Keratinocyte (primary cell): ENCODE measurements at places on chromosomes 13 and 19. TPM values are rescaled to one million over a fixed set of nuclear protein-coding genes. Genes with fewer than 3 reads are reported as not detected.

DNA sequence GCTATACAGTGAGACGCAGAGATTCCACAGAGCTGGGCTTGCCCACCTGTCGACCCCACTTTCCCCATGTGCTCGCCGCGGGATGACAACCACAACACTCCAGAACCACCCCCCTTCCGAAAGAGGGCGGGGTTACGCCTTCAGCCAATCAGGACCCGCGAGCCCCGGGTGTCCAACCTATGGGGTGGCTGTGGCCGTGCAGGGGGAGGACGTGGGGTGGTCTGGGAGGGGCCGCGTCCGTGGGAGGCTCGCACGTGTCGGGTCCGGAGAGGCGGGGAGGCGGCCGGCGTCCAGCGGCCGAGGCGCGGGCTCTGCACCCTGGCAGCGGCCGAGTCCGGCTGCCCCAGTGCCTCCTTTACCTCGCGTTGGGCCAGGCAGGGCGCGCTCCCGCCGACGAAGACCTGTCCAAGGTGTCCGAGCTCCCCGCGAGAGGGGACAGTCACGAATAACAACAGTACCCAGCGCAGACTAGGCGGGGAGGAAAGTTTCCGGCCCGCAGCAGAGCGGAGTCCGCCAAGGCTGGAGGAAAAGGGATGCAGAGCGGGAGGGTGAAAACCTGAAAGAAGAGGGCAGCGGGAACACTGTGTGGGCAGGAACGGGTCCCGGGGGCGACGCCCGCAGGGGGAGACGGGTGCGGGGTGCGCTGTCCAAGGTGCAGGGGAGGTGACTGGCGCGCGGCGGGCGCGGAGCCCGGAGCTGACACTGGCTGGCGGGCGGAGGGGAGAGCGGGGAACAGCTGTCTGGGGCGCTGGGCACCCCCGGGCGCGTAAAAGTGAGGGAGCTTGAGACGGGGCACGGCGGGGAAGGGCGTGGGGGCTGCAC, 911 bp downstream of the ENOX1 start:
- no peak for DNase-seq
- no peak overlapping the region for H3K27ac ChIP-seq
- H3K4me3 ChIP-seq = peak overlapping the region; percentile 74
- H3K36me3 ChIP-seq = no peaks in the 10 kb centered on the region

- no peak for DNase-seq
- H3K27ac ChIP-seq = peak overlapping the region; percentile 88
- peaks cover 8% of the 10 kb centered on the region for H3K36me3 ChIP-seq
Measured at GRCh38 chr19:51905206-51905605, 389 bp upstream of the ZNF649 start.

Gene IZUMO2
- not detected in 3 replicates for polyA plus RNA-seq

Gene TEX30
- 7.0 to 16.9 TPM (median 11.6 TPM) in 3 replicates for polyA plus RNA-seq
